ENCODE measurements at places on chromosomes 16 and 17. TPM values are rescaled to one million over a fixed set of nuclear protein-coding genes. Genes with fewer than 3 reads are reported as not detected.

The TBX6 gene
- 0.33 TPM for total RNA-seq

The CMTM4 gene
- 10.2 TPM for total RNA-seq

DNA sequence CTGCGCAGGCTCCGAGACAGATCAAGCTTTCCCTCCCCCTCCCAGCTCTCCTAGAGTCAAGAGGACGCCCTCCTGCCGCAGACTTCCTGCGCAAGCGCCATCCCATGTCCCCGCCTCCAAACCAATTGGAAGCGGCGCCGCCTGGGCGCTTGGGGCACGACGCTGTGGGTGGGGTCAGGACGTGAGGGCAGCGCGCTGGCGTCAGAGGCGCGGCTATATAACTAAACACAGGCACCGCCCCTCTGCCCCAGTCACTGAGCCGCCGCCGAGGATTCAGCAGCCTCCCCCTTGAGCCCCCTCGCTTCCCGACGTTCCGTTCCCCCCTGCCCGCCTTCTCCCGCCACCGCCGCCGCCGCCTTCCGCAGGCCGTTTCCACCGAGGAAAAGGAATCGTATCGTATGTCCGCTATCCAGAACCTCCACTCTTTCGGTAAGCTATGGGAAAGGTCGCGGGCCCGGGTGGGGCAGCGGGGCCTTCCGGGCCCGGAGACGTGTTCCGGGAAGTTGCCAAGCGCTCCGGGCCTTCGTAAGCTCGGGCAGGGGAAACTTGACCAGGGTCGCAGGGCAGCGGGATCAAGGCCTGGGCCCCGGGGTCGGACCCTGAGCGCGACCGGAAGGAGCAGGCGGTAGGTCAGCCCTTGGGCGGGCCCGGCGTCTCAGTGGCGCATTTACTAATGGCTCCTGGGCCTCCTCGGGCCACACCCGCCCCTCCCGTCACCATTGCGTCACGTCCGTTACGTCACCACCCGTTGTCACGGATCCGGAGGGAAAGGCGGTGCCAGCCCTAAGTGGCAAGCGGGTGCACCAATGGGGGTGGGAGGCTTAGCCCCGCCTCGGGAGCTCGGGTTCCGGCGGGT, at the start of gene EIF1:
EIF1 (plus strand) TSS at position 245 of the 856 bp plus-strand sequence; CDS start at position 399, 154 bp downstream.
- DNase-seq, result peak; percentile 99

The SYNGR3 gene
- 1.5 TPM for total RNA-seq

GRCh38 chr17:36136439-36136838, 32.8 kb downstream of the CCL4 start:
- no peak for DNase-seq

The MRTFB gene
- total RNA-seq, result 6.9 TPM

DNA sequence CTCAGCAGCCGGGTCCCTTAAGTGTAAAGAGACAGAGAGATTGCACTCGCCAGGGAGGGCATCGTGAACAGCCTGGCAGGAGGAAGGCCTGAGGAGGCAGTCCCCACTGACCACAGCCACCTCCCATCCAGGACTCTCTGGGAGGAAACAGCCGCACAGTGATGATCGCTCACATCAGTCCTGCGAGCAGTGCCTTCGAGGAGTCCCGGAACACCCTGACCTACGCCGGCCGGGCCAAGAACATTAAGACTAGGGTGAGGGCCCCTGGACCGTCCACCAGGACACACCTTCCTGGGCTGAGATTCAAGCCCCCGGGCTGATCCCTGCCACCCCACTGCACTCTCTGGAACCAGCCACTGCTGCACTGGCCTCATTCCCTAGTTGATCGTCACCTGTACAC, 14.0 kb downstream of the BTBD17 start:
- no peak for DNase-seq

The FADS6 gene
- total RNA-seq, result not detected

DNA sequence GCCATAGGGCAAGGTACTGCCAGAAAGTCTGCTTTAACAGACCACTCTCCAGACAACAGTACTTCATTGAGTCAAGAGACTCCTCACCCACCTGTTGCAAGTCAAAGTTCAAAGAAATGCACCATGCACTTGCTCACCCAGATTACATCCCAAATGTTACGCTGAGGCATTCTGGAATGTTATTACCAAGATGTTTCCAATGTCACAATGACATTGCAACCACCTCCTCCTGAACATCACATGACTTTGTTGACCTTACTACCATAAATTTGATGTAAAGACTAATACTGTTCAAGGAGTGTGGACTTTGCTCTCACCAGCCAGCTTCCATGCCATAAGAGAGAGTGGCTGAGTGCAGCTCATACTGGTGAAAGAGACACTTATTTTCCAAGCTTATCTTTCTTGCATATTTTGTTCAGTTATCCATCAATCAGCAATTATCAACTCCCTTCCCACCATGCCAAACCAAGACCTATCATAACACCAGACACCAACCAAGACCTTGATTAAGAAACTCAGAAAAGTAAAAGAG, 58.5 kb upstream of the BCAR1 start:
- DNase-seq, result no peak

DNA sequence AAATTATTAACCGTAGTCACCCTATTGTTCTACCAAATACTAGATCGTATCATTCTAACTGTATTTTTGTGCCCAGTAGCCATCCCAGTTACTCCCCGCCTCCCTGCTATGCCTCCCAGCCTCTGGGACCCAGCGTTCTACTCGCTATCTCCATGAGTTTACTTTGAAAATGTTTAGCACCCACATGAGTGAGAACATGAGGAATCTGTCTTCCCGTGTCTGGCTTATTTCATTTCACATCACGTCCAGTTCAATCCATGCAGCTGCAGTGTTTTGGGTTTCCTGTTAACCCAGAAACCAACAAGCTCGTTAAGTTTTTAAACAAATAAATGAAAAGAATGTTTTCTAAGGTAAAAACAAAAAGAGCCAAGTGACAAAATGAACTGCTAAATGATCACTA, 82.1 kb downstream of the VPS53 start:
- DNase-seq, result no peak

DNA sequence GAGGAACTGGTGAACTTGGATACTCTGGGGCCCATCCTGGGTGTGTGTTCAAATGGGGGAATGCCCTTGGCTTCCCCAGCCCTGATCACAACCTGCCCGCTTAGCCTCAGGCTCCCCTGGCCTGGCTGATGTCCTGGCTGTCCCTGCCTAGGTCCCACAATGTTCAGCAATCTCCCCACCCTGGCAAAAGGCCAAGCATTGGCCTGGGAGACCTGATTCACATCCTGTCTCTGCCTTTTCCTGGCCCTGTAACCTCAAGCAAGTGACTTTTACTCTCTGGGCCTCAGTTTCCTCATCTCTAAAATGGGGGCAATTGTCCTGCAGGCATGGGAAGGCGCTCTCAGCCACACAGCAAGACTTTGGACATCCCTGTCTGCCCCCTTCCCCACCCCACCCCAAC, 14.4 kb downstream of the CPNE2 start:
- no peak for DNase-seq

DNA sequence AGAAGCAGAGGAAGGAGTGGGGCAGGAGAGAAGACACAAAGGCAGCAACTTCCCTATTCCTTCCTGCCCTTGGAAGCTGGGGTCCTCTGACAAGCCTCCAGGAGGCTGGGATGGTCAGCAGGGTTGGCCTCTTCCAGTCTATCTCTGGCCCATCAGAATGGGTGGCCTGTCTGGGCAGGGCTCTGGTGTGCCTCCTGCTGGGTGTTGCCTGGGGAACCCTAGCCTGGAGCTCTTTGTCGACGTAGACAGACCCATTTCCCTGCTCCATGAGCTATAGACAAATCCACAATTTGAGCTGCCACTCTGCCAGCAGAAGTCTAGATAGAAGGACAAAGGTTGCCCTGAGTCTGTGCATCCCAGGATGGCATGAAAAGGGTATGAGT, 11.4 kb downstream of the IGFBP4 start:
- DNase-seq, result no peak

DNA sequence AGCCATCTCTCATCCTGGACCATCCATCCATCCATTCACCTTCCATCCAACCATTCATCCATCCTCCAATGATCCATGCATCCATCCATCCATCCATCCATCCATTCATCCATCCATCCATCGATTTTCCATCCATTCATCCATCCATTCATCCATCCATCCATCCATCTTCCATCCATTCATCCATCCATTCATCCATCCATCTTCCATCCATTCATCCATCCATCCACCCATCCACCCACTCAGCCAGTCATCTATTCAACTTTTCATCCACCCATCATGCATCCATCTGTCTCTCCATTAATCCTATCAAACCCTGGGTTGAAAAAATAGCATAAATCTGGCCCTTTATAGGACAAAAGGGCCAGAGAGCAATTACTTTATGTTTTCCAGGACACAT, 158.3 kb upstream of the WSCD1 start:
- no peak for DNase-seq

The HOXB7 gene
- total RNA-seq, result 6.4 TPM

- DNase-seq, result no peak
Measured at GRCh38 chr17:14604591-14605266, 303.8 kb downstream of the HS3ST3B1 start.

DNA sequence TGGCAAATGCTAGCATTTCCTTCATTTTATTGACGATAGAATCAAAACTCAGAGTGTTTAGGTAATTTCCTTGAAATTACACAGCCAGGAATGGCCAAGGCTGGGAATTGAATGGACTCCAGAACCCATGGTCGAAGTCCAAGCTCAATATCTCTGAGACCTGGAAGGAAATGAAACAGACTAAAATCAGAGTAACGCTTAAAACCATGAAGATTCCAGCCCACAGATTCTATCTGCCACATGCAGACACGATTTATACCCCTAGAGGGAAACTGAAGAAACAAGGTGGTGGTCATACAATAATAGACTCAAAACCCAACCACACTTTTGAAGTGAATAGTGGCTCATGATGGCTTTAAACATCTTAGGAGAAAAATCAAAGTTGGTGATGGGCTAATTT, 95.6 kb downstream of the PRKCA start:
- no peak for DNase-seq

- DNase-seq, result no peak
Measured at GRCh38 chr17:57273490-57273889, 17.2 kb downstream of the MSI2 start.

GRCh38 chr17:5011928-5012327, 14.2 kb downstream of the KIF1C start:
- DNase-seq, result peak; percentile 17

DNA sequence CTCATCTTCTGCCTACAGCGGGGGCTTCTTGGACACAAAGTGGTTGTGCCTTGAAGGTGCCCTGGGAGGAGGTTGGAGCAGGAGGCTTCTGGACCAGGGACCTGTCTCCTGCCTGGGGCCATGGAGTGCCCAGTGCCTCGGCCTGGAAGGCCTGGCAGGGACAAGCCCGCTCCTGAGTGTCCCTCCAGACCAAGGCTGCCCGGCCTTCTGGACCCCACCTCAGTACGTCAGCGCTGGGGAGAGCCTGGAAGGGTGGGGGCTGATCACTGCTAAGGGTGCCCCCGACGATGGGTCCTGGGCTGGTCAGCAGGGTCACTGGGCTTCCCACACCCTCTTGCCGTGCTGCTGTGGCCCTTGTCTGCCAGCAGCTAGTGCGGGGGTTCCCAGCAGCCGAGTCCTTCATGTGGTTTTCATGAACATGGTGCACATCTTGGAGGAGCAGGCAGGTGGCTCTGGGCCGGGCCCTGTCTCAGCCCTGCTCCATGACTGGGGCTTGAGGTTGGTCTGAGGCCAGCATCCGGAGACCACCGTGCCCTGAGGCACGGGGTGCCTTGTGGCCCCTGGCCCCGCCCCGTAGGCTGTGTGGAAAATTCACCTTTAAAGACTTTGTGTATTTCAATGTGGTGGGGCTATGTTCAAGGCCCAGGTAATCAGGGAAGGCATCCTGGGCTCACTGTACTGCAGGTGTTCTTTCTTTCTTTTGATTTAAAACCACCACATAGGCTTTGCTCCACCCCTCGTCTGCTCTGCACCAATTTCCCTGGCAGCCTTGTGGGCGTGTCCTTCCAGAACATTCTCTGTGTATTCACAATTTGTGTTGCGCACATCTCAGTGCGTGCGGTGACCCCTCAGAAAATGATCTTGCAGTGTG, 22.4 kb downstream of the MGRN1 start:
- DNase-seq, result no peak

GRCh38 chr16:79493911-79494310, 106.6 kb downstream of the MAF start:
- no peak for DNase-seq

GRCh38 chr17:9101356-9101755, 80.0 kb downstream of the NTN1 start:
- no peak for DNase-seq

The CD300E gene
- total RNA-seq, result not detected

The ITGA2B gene
- total RNA-seq, result 0.26 TPM

- DNase-seq, result no peak
Measured at GRCh38 chr16:57607676-57608461, 20.6 kb upstream of the ADGRG1 start.

The ABHD15 gene
- 5.6 TPM for total RNA-seq

GRCh38 chr16:54475019-54475601, 188.5 kb upstream of the IRX3 start:
- no peak for DNase-seq

The GAST gene
- total RNA-seq, result not detected

DNA sequence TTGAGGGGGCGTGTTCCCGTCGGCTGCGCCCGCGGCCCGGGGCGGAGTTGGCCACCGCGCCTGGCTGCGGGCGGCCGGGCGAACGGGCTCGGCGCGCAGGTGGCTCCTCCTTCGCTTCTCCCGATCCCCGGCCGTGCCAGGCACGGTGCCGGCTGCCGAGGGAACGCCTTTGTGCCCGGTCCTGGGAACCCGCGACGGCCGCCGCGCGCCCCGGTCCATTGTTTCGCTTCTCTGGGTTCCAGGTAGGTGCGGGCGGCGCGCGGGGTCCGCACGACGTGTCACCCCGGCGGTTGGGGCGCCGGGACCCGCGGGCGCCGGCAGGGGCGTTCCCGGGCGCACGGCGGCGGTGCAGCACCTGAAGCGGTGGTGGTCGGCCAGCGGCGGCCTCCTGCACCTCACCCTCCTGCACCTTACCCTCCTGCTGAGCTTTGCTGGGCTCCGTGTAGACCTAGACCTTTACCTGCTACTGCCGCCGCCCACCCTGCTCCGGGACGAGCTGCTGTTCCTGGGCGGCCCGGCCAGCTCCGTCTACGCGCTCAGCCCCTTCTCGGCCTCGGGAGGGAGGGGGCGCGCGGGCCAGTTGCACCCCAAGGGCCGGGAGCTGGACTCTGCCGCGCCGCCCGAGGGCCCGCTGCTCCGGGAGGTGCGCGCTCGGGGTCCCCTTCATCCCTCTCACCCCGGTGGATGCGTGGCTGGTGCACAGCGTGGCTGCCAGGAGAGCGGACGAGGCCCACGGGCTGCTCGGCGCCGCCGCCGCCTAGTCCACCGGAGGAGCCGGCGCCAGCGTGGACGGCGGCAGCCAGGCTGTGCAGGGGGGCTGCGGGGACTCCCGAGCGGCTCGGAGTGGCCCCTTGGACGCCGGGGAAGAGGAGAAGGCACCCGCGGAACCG, 99.9 kb downstream of the EFCAB13 start:
- no peak for DNase-seq

DNA sequence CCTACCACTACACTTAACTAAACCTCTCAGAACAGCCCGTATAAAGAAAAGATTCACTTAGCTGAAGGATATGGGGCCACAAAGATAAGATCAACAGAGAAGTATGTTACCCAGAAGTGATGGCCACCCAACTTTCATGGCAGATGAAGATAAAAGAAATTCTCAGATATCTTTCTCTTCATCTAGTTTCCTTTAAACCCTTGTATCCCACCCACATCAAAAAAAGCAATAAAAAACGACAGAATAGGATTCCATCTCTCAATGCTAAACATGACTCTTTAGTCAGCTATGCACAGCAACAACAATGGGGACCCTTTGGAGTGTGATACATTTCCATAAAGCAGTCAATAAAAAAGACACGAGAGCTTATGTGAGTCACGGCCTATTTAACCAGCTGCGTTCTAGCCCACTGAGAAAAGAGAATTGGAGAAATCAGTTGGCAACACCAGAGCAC, 86.6 kb downstream of the SNX11 start:
- DNase-seq, result peak; percentile 84

GRCh38 chr17:4827399-4827798, 5.7 kb upstream of the MINK1 start:
- no peak for DNase-seq
